ENCODE measurements at places on chromosomes 1 and 21.

- DNase-seq = no peak
These were observed 59.7 kb downstream of the TNR start for GRCh38 chr1:175683491-175684298.

DNA sequence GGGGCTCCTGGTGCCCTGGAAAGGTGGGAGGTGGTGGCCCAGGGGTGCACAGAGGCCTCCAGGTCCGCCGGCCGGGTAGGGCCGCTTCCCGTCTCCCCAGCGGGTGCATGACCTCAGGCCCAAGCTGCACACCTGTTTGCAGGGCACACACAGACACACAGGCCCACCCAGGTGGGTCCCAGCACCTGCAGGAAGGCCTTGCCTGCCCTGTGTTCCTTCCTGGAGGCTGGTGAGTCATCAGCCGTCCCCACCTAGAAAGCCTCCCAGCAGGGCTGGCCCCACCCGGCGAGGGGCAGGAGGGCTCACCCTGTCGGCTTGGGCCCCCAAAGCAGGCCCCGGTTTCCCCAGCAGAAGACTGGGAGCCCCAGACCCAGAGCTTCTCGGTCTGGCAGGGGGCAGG lies 23.6 kb upstream of the TTLL10 start:
- DNase-seq = no peak

GRCh38 chr1:168911370-168911769 lies 182.4 kb upstream of the DPT start:
- DNase-seq = no peak

- DNase-seq = peak; percentile 53
These were observed 90.1 kb upstream of the IRF2BP2 start for GRCh38 chr1:234699795-234700665.

- DNase-seq = no peak
These were observed 16.9 kb upstream of the PARS2 start for GRCh38 chr1:54781023-54781723.

GRCh38 chr1:68725001-68725752 lies 228.3 kb upstream of the DEPDC1 start:
- no peak for DNase-seq

DNA sequence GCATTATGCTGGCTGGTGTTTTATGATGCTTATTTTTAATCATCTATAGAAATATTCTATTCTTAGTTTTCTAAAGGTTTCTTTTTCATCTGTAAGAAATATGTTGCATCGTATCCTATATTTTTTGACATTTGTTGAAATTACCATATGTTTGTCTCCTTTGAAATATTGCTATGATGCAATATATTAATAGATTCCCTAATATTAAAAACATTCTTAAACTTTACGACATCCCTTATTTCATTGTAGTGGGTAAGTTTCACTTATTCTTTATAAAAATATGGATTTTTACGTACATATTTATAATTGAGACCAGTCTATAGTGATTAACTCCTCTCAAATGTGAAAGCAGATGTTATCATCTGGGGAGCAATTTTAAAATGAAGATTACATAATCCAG lies 258.2 kb upstream of the DUSP10 start:
- DNase-seq = no peak

DNA sequence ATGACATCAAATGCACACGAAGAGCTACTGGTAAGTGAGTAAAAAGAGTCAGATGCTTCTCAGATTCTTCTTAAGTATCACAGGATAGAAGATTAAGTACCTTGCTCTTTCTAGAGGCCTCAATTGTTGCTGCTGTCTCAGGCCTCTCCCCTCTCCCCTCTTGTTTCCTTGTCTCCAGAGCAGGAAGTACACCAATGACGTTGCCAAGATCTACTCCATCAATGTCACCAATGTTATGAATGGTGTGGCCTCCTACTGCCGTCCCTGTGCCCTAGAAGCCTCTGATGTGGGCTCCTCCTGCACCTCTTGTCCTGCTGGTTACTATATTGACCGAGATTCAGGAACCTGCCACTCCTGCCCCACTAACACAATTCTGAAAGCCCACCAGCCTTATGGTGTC lies 21.3 kb upstream of the SARS1 start:
- no peak for DNase-seq

DNA sequence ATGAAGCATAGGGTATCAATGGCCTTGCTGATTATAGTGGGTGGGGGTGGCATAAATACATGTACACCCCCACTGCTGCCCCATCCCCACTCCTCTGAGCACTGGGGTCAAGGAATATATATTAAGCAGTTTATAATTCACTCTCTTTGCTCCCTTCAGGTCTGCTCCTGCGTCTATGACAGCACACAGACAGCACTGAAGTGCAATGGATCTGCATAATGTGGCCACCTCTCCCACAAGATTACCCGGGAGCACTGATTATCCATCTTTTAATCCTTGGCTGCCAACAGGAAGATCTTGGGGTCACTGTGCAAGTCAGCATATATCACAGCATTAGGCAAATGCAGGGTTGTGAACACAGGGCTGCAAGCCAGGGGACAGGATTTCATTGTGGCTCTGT lies 19.3 kb downstream of the RXRG start:
- DNase-seq = no peak

- DNase-seq = no peak
These were observed 18.7 kb upstream of the KNCN start for GRCh38 chr1:46569884-46570725.

DNA sequence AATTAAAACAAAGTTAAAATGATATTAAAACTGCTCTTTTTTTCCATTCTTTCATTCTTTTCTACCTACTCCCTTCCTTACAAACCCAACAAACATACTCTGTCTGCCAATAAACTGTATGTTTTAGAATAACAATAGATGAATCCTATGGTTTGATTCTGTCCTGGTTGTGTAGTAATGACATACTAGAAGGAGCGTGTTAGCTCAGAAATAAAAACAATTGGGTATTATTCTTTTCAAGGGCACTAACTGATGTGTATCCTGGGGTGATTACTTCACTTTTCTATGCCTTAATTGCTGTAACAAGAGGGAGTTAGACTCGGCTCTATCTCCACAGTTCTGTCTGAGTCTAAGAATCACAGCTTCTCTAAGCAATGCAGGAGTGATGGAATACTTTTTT lies 194.4 kb downstream of the GIPC2 start:
- DNase-seq = no peak

GRCh38 chr1:18977428-18977827 lies 21.0 kb upstream of the IFFO2 start:
- no peak for DNase-seq

- no peak for DNase-seq
These were observed 40.7 kb downstream of the COA6 start for GRCh38 chr1:234413990-234414389.

GRCh38 chr1:46940307-46940706 lies 969 bp downstream of the CYP4A11 start:
- DNase-seq = no peak

- DNase-seq = no peak
These were observed 9.2 kb downstream of the POU3F1 start for GRCh38 chr1:38037221-38037939.

- no peak for DNase-seq
These were observed 200.2 kb downstream of the APP start for GRCh38 chr21:25970254-25970930.

DNA sequence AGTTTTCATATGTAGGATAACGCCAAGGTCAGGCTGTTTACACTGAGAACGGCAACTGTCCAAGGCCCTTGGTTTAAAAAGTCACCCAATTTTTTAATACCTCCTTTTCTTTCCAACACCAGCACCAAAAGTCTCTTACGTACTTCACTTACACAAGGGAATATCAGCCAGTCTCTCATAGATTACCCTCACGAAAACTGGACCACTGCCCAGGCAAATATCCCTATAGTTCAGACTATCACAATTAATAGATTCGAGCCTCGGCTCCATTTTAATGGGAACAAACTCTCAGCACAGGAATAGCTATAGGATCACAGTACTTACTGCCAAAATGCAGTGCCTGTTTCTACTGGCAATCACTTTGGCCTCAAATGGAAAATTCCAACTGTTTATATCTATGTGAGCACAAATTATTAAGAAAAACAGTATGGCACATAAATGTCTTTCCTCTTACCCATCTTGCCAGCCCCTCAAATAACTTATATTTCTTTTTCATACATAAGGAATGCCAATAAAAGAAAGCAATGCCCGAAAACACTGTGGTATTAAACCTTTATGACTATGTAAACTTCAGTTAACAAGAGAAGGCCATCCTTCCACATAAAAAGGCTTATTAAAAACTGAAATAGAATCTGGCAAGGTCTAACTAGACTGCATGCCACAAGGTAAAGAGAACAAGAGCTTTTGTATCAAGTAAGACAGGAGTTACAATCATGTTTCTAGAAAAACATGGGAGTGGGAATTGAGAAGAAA lies 97.8 kb downstream of the SLC45A1 start:
- DNase-seq = no peak

- DNase-seq = no peak
These were observed 68.8 kb upstream of the RGS1 start for GRCh38 chr1:192506741-192507155.

DNA sequence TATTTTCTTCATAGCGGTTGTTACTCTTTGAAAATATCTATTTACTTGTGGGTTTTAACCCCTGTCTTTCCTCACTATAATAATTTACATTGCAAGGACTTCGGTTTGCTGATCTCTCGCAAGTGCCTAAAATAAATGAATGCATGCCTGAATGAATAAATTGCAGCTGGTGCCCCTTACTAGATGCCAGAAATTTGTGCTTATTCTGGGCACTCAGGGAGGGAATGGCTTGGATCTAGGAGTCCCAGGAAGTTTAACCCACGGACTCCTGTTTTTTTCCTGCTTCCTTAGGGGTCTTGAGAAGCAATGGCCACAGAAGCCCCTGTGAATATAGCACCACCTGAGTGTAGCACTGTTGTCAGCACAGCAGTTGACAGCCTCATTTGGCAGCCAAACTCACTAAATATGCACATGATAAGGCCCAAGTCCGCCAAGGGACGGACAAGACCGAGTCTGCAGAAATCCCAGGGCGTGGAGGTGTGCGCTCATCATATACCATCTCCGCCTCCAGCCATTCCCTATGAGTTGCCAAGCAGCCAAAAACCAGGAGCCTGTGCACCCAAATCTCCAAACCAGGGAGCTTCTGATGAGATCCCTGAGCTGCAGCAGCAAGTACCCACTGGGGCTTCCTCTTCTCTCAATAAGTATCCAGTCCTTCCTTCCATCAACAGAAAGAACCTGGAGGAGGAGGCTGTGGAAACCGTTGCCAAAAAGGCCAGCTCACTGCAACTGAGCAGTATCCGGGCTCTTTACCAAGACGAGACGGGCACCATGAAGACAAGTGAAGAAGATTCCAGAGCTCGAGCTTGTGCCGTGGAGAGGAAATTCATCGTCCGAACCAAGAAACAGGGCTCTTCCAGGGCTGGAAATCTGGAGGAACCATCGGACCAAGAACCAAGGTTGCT lies 4.2 kb upstream of the PLA2G2C start:
- DNase-seq = no peak

DNA sequence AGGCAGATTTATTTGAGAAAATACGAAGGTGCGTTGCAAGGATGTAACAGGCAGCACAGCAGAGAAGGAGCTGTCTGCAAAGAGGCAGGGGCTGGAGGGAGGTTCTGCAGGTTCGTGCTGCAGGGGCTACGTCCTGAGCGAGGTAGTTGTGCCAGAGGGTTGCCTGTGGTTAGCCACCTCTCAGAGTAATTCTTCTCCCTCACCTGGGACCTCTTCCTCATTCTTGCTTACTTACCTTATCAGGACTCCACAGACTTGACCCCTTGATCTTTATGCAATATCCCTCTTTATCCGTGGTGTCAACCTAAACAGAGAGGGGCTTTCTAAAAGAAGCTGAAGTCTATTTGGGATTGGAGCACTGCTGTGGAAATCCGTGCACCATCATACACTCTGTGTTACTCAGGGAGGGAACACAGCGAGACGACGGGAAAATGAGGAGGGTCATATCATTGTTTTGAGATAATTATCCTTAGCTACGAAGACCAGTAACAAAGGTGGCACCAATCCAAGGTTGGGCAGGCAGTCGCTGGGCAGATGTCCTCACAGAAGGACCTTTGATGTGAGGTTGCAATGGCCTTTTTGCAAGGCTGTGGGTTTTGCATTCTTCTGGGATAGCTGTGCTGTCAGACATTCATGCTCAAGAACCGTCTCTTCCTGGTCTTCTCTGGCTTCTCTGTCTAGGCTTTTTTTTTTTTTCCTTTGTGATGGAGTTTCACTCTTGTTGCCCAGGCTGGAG lies 82.8 kb downstream of the WDR4 start:
- no peak for DNase-seq

GRCh38 chr1:70043804-70044203 lies 161.6 kb downstream of the LRRC40 start:
- DNase-seq = peak; percentile 39

GRCh38 chr1:234944439-234945344 lies 183.9 kb downstream of the TOMM20 start:
- DNase-seq = no peak
